ENCODE measurements at places on chromosomes 5 and 9.

GRCh38 chr5:10892147-10892910, 131.3 kb upstream of the DAP start:
- DNase-seq, result no peak
- H3K4me1 ChIP-seq, result peaks cover 12% of the 10 kb centered on the region
- no peak overlapping the region for H3K4me3 ChIP-seq
- no peaks in the 10 kb centered on the region for H3K36me3 ChIP-seq
- no peak overlapping the region for H3K27ac ChIP-seq
- peaks cover 3% of the 10 kb centered on the region for H3K27me3 ChIP-seq

DNA sequence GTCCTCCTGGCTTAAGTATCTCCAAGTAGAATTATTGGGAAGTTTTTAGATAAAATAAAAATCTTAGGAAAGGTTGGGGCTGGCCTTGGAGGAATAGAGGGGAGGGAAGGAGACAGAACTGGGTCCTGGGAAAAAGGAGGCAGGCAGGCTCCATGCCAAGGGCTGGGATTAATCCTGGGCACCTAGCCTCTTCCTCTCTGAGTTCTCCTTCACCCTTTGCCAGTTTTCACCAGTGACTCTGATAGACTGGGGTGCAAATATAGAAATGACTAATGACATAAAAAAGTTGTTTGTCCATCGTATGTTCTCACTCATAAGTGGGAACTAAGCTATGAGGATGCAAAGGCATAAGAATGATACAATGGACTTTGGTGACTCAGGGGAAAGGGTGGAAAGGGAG, 81.9 kb downstream of the RMI1 start:
- H3K27me3 ChIP-seq, result no peaks in the 10 kb centered on the region
- H3K4me3 ChIP-seq, result no peak overlapping the region
- DNase-seq, result peak; percentile 1
- H3K27ac ChIP-seq, result no peak overlapping the region

DNA sequence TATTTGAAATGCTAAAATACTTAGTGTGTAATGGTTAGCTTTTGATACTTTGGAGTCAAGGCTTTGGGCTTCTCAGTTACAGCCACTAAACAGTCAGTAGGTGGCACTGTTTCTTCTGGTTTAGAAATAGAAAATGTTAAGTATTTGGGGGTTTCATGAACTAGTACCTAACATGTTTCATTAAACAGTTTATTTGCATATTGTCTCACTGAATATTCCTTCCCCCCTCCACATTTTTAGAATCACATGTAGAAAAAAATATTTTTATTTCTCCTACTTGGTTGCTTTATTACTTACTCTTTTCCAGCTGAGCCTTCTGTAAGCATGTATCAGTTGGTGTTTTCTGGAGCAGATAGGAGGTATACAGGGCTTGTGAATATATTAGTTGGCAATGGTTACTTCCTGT, 48.0 kb downstream of the IPO11 start:
- DNase-seq, result peak; percentile 45
- no peaks in the 10 kb centered on the region for H3K27me3 ChIP-seq
- H3K27ac ChIP-seq, result no peak overlapping the region
- H3K4me3 ChIP-seq, result no peak overlapping the region

GRCh38 chr5:76821136-76821535, 2.3 kb downstream of the F2RL1 start:
- H3K4me1 ChIP-seq, result peaks cover 24% of the 10 kb centered on the region
- no peaks in the 10 kb centered on the region for H3K27me3 ChIP-seq
- H3K36me3 ChIP-seq, result peaks cover 15% of the 10 kb centered on the region
- H3K27ac ChIP-seq, result peak overlapping the region; percentile 79
- DNase-seq, result no peak

DNA sequence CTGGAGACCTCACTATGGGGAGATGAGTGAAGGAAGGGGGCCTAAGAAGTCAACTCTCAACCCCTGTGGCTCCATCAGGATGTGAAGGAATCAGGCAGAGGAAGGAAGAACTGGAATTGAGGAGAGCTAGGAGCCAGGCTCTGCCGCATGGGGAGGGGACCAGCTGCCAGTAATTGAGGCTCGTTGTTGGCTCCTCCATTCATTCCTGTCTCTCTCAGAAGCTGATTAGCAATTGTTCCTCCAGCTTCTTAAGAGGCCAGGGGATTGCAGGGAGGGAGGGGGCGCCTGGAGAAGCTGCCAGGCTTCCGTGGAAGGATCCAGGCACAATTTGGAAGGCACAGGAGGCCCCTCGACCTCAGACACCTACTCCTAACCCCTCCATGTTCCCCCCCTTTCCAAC, 20.5 kb upstream of the TTLL11 start:
- DNase-seq, result no peak
- H3K36me3 ChIP-seq, result no peaks in the 10 kb centered on the region
- no peak overlapping the region for H3K4me3 ChIP-seq
- peaks cover 35% of the 10 kb centered on the region for H3K27me3 ChIP-seq

GRCh38 chr5:80238778-80239679, 16.8 kb downstream of the SERINC5 start:
- DNase-seq, result peak; percentile 41
- H3K36me3 ChIP-seq, result peaks cover 5% of the 10 kb centered on the region
- H3K4me1 ChIP-seq, result peaks cover 7% of the 10 kb centered on the region
- no peaks in the 10 kb centered on the region for H3K27me3 ChIP-seq
- H3K27ac ChIP-seq, result no peak overlapping the region

GRCh38 chr5:75089137-75089536, 36.8 kb upstream of the GCNT4 start:
- DNase-seq, result peak; percentile 16
- no peaks in the 10 kb centered on the region for H3K36me3 ChIP-seq
- peaks cover 18% of the 10 kb centered on the region for H3K4me1 ChIP-seq
- H3K4me3 ChIP-seq, result no peak overlapping the region
- H3K27me3 ChIP-seq, result no peaks in the 10 kb centered on the region

DNA sequence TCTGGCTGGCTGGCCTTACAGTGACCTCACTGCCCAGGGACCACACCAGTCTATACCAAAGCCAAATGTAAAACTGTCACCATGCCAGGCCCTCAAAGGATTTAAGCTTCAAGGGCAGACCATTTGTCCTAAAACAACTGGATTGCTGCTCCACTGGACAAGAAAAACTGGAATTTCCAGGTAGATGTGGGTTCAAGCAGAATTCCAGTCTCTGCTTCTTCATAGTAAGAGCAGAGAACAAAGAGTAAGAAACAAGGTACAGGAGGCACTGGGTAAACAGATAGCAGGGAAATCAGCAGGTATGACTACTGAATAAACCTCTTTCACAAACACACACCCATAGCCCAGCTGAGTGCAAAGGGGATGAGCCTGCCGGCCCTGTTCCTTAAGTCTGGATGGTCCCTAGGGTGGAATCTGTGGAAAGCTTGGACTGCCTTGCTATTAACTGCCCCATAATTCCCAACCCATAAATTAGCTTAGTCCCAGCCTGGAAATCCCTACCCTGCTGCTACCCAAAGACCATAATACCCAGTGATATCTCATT, 5.5 kb downstream of the B4GALT1 start:
- DNase-seq, result no peak
- peaks cover 63% of the 10 kb centered on the region for H3K4me1 ChIP-seq
- H3K27ac ChIP-seq, result peak overlapping the region; percentile 89
- H3K27me3 ChIP-seq, result no peaks in the 10 kb centered on the region

DNA sequence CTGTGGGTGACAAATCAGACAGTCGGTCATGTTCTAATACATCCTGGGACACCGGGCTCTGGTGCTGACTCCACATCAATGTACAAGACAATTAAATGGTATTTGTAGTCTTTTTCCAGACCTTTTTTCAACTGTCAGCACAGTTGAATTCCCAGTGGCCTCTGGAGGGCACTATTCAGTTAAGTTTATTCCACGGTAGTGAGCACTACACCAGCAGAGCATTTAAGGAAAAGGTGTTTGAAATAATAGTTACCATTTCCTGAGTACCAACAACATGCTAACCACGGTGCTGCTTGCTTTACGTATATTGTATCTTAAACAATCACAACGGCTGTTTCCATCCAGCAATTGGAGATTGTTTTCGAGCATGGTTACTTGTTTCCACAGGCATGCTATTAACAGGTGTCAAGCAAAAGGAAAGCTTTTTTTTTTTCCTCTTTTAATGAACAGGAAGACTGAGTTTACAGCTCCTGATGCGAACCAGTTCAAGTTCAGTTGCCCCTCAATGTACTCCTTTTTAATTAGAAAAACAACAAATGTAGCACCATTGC, 186.7 kb downstream of the PDZD2 start:
- no peak overlapping the region for H3K4me3 ChIP-seq
- no peak overlapping the region for H3K27ac ChIP-seq
- peak; percentile 76 for DNase-seq
- no peaks in the 10 kb centered on the region for H3K36me3 ChIP-seq
- H3K27me3 ChIP-seq, result no peaks in the 10 kb centered on the region
- peaks cover 6% of the 10 kb centered on the region for H3K4me1 ChIP-seq

- H3K27me3 ChIP-seq, result no peaks in the 10 kb centered on the region
- H3K4me1 ChIP-seq, result peaks cover 15% of the 10 kb centered on the region
- peaks cover 4% of the 10 kb centered on the region for H3K36me3 ChIP-seq
- no peak overlapping the region for H3K4me3 ChIP-seq
- H3K27ac ChIP-seq, result peak overlapping the region; percentile 83
These were observed 100.1 kb downstream of the SUSD1 start for GRCh38 chr9:112075009-112075378.

DNA sequence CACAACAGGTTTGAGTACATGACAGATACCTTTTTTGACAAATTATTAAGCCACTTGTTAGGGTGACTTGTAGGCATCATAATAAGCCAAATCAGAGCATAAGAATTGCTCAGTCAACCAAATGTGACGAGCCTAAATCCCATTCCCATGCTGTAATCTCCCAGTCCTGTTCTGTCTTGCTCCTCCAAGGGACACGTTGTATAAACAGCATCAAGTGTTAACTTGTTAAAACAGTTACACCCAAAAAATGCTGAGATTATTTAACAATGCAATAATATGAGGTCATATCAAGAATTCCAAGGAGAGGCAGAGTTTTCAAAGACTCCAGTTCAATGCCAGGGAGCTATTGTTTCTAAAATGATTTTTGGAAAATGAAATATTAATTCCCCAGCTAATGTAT, 76.2 kb downstream of the SH3TC2 start:
- peak overlapping the region; percentile 95 for H3K27ac ChIP-seq
- H3K4me3 ChIP-seq, result no peak overlapping the region
- H3K36me3 ChIP-seq, result no peaks in the 10 kb centered on the region
- peak; percentile 90 for DNase-seq
- no peaks in the 10 kb centered on the region for H3K27me3 ChIP-seq
- peaks cover 61% of the 10 kb centered on the region for H3K4me1 ChIP-seq

DNA sequence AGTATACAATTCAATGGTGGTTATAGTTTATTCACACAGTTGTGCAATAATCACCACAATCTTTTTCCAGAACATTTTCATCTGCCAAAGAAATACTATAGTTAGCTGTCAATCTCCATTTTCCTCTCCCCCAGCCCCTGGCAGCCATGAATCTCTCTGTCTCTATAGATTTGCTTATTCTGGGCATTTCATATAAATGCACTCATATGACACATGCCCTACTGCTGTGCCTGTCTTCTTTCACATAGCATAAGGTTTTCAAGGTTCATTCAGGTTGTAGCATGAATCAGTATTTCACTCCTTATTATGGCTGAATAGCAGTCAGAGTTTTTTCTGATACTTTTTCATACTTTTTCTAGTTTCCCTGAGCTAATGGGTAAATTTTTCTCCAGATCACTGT, 127.6 kb downstream of the HSPA4 start:
- H3K27ac ChIP-seq, result no peak overlapping the region
- no peaks in the 10 kb centered on the region for H3K36me3 ChIP-seq
- no peak for DNase-seq
- H3K4me1 ChIP-seq, result peaks cover 5% of the 10 kb centered on the region
- H3K4me3 ChIP-seq, result no peak overlapping the region

DNA sequence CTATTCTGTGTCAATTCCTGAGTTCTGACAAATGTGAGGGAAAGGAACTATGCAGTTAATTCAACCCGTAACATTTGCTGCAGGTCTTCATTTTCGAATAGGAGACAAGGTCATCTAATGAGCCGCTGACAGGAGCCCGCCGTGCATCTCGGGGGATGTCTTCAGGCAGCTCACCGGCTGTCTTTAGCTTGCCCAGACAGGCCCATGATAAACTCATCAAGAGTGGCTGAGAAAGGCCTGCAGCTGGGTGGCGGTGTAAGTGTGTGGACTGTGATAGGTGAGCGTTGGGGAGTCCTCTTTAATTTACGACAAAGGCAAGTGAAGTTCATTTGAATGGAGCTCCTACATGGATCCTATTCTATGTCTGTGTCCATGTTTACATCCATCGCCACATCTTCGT, 190.5 kb downstream of the ADCY2 start:
- peaks cover 57% of the 10 kb centered on the region for H3K27me3 ChIP-seq
- H3K27ac ChIP-seq, result no peak overlapping the region
- no peaks in the 10 kb centered on the region for H3K36me3 ChIP-seq

- no peak overlapping the region for H3K27ac ChIP-seq
- no peaks in the 10 kb centered on the region for H3K27me3 ChIP-seq
- H3K36me3 ChIP-seq, result no peaks in the 10 kb centered on the region
- no peaks in the 10 kb centered on the region for H3K4me1 ChIP-seq
These were observed 535.8 kb downstream of the CYLC2 start for GRCh38 chr9:103530934-103531333.

- H3K36me3 ChIP-seq, result no peaks in the 10 kb centered on the region
- no peak overlapping the region for H3K4me3 ChIP-seq
- H3K4me1 ChIP-seq, result no peaks in the 10 kb centered on the region
- H3K27ac ChIP-seq, result no peak overlapping the region
- no peak for DNase-seq
These were observed 152.3 kb downstream of the HSD17B3 start for GRCh38 chr9:96149533-96150280.

DNA sequence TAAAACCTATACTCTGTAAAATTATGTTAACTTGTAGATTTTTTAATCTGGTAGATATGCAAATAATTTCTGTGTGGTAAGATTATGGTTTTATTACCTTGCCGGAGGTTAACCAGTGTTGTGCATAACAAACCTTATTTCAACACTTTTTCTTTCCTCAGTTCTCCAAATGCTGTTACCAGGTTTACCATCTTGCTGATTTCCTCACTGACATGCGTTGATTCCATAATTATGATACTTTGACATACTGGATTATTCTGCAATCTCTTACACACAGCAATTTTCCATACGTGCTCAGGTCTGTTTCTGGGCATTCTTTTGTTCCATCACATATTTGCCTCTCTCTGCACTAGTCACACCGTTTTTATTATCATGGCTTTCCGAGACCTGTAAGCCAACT, 77.6 kb downstream of the TTC39B start:
- H3K27ac ChIP-seq, result no peak overlapping the region
- H3K4me3 ChIP-seq, result no peak overlapping the region
- H3K4me1 ChIP-seq, result no peaks in the 10 kb centered on the region

DNA sequence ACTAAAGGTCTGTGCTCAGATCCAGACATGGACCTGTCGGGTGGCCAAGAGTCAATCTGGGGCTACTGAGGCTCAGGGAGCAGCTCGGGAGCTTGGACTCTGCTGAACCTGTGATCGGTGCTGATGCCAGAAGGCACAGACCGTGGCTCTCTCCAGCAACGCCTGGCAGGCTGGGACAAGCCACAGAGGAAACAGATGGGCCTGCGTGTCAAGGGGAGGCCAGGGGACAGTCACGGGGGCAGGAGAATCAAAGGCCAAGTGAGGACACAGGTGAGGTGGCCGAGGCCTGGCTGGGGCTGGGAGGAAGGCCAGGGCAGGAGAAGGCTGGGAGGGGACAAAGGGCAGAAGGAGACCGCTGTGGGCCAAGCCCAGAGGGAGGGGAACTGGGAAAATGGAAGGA, 43.4 kb downstream of the EPB41L4B start:
- H3K36me3 ChIP-seq, result peaks cover 6% of the 10 kb centered on the region
- H3K4me3 ChIP-seq, result no peak overlapping the region
- peaks cover 17% of the 10 kb centered on the region for H3K4me1 ChIP-seq
- H3K27ac ChIP-seq, result no peak overlapping the region

GRCh38 chr5:122076669-122077365, 1.2 kb downstream of the LOX start:
- H3K4me1 ChIP-seq, result peaks cover 24% of the 10 kb centered on the region
- H3K27ac ChIP-seq, result peak overlapping the region; percentile 74
- DNase-seq, result peak; percentile 94
- peaks cover 21% of the 10 kb centered on the region for H3K36me3 ChIP-seq
- H3K4me3 ChIP-seq, result peak overlapping the region; percentile 94
- H3K27me3 ChIP-seq, result no peaks in the 10 kb centered on the region

Measured in MCF 10A (cell line).